ENCODE measurements at places on chromosomes 6 and 20.

DNA sequence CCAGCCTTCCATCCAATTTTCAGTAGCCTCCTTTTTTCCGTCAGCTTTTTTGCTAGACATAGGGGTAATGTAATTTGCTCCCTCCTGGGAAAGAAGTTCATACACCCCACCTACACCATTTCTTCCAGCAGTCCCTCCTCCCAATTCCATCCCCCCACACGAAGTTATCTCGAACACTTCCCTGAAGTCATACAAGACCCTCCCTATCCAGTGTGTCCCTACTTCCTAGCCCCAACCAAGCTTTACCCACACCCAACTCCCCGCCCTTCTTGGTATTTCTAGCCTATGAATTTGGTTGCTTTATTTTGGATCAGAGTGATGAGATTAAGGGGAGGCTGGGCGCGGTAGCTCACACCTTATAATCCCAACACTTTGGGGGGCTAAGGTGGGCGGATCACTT is 1.0 kb downstream of the UBE2C start:
- DNase-seq: no peak

DNA sequence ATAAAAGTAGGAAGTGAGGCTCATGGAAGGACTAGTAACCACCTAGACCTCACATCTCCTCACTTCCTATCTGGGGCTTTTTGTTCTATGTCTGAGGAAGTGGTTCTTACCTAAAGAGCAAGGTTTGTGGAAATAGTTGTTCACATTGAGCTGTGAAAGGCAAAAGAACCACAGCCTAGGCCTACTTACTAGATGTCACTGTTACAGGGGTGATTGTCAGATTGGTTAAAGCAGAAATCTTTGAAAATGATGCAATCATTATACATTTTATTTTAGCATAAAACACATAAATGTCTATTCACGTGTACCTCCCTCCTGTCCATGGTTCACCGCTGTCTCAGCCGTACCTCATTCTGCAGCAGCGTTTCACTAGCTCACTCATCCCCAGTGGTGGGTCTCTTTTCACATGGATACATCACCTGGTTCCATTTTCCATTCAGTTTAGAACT is 268.8 kb downstream of the TMEM242 start:
- no peak for DNase-seq

DNA sequence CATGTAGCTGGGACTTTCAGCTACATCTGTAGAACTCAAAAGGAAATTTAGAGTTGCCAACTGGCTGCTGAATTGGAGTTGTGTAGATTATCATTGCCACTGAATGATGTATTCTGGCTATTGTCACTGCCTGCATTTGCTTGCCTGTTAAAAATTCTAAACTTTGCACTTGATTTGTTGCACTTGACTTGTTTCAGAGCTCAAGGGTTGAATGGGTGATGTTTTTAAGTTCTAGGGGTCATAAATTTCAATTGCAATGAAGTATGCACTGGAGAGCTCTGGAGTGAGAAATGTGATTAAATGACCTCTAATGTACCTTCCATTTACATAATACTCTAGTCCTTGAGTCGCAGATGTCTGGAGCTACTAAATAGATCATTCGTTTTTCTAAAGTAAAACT is 102.4 kb downstream of the TNFRSF21 start:
- DNase-seq: no peak

GRCh38 chr20:61380545-61380915 is 128.5 kb downstream of the CDH4 start:
- DNase-seq: no peak

- DNase-seq: no peak
Measured at GRCh38 chr6:111603040-111603439, 2.6 kb downstream of the TRAF3IP2 start.

GRCh38 chr6:79646006-79646405 is 14.9 kb downstream of the SH3BGRL2 start:
- DNase-seq: no peak

- no peak for DNase-seq
Measured at GRCh38 chr6:34223381-34223955, 13.2 kb upstream of the HMGA1 start.

GRCh38 chr6:13916230-13916944 is 8.4 kb upstream of the RNF182 start:
- no peak for DNase-seq

- no peak for DNase-seq
Measured at GRCh38 chr20:62759981-62760431, 36.3 kb upstream of the MRGBP start.

- no peak for DNase-seq
Measured at GRCh38 chr6:161218222-161218621, 55.6 kb downstream of the AGPAT4 start.
